ENCODE measurements at places on chromosomes 6 and 20.

DNA sequence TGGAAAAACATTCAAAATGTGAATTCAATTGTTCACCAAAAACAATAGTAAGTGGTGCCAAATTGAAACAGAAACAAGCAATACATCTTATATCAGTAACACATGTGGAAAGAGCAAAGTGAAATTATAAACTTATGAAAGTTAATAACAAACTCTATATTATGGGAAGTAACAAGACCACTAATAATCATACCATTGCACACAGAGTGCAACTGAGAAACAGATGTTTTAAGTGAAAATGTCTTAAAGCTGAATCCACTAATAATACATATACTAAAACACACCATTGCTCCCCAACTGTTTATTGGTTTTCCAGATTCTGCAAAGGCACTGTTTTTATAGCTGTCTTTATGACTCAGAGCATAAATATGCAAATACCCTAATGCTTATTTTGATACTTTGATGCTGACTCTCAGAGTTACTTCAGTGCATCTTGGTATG lies 292.3 kb downstream of the RFPL4B start:
- DNase-seq = no peak

DNA sequence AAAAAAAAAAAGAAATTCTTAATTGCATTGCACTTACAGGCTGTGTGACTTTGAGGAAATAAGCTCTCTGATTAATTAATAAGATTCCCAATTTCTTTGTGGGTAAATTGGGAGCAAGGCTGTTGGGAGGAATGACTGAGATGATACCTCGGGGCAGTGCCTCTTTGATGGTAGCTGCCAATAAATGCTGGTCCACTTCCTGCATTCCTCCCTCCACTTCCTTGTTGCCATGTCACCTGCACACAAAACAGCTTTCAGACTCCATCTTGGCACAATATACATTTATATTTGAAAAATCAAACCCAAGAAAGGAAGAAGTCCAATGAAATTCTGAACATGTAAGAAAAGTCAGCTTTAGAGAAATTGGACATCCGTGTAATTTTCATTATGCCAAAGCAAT lies 45.1 kb downstream of the MTHFD1L start:
- no peak for DNase-seq

- DNase-seq = no peak
Observed at GRCh38 chr6:168447282-168447681, 6.3 kb downstream of the SMOC2 start.

- DNase-seq = no peak
Observed at GRCh38 chr6:3357678-3358077, 98.9 kb downstream of the PSMG4 start.

- DNase-seq = no peak
Observed at GRCh38 chr20:57977141-57977540, 251.3 kb downstream of the ANKRD60 start.

GRCh38 chr20:49567421-49568277 lies at the start of gene PTGIS:
TSS of gene PTGIS (minus strand) at chr20:49568137. CDS start at chr20:49568116, 21 bp downstream.
- no peak for DNase-seq

DNA sequence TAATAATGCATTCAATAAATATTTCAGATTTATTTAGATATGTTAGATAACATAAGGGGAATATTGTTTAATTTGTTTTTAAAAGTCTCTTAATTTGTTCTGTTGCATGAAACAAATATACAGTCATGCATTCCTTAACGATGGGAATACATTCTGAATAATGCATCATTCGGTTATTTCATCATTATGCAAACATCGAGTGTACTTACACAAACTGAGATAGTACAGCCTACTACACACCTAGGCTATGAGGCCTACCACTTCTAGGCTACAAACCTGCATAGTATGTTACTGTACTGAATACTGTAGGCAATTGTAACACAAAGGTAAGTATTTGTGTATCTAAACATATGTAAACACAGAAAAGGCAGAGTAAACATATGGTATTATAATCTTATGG lies 118.7 kb downstream of the EPHA7 start:
- DNase-seq = no peak

GRCh38 chr6:17879184-17879583 lies 108.3 kb downstream of the KIF13A start:
- no peak for DNase-seq

DNA sequence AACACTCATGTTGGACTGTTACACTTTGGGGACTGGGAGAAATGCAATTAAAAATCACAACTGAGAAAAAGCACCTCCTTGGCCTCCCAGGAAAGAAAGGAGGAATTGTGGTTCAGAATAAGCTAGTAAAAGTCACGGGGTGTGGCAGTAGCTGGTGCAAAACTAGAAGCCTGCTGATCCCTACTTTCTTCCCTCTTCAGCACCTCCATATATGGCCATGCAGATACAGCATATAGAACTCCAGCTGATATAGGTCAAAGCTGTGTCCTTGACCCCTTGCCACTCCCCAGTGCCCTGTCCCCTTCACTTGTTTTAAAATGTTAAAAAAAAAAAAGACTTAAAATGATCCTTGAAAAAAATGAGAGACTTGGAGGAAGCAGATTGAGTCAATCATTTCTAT lies 5.5 kb upstream of the FLRT3 start:
- no peak for DNase-seq

GRCh38 chr6:11142296-11143027 lies 30.9 kb upstream of the ERVFRD-1 start:
- DNase-seq = no peak

DNA sequence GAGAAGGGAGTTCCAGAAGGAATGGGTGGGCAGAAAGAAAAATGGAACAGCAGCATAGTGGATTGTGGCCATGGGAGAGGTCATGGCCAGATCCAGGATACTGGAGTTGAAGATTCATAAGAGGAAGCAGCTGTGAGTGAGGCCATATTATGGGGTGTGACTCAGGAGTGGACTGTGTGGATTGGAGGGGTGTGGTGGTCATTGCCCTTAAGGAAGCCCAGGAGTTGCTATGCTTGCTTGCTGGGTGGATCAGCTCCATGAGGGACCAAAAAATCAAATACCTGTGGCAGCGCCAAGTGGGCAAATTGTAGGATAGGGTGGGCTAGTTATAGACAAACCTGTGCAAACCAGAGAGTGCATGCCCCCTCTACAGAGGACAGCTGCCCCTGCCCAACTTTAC lies 18.3 kb downstream of the LRRC1 start:
- DNase-seq = no peak
